Activated effector memory CD4-positive, alpha-beta T cell treated with anti-CD3 and anti-CD28 coated beads, Interleukin-2, amount 50 U/mL, for 16 hours (primary cell): ENCODE measurements at places on chromosomes 5 and 9.

GRCh38 chr5:96297867-96298266 lies 135.2 kb downstream of the PCSK1 start:
- DNase-seq = no peak

DNA sequence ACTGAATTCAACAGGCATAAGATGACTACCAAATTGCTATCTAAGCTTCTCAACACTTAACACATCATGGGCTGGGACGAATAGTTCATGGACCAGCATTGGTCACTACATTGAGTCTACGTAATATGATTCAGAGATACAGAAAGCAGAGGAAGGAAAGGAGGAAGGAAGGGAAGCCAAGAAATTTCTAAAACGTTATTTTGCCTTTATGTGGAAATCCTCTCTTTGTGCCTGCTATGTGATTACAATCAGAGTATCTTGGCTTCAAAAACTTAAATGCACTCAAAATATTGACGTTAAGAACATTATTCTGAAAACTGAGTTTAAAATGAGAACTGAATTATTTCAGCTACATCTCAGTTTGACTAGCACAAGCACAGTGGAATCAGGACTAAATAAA lies 88.1 kb upstream of the RETREG1 start:
- no peak for DNase-seq

- DNase-seq = no peak
Observed at GRCh38 chr5:76681287-76681686, 34.6 kb upstream of the F2R start.

DNA sequence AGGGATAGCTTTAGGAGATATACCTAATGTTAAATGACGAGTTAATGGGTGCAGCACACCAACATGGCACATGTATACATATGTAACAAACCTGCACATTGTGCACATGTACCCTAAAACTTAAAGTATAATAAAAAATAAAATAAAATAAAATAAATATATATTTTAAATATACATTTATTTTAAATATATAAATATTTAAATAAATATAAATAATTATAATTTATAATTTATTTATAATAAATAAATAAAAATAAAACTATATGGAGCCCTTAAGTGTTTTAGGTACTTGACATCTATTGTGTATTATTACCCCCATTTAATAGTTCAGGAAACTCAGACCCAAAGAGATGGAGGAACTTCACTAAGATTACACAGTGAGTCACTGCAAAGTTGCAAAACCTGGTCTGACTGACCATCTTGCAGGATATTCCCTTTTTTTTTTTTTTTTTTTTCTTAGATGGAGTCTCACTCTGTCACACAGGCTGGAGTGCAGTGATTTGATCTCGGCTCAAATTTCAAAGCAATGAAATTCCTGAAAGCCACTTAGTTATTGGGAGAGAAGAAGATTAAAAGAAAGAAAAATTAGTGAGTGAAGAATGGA lies 5.8 kb upstream of the C5orf52 start:
- DNase-seq = no peak

GRCh38 chr9:9750719-9751118 lies 862.1 kb downstream of the PTPRD start:
- DNase-seq = no peak

DNA sequence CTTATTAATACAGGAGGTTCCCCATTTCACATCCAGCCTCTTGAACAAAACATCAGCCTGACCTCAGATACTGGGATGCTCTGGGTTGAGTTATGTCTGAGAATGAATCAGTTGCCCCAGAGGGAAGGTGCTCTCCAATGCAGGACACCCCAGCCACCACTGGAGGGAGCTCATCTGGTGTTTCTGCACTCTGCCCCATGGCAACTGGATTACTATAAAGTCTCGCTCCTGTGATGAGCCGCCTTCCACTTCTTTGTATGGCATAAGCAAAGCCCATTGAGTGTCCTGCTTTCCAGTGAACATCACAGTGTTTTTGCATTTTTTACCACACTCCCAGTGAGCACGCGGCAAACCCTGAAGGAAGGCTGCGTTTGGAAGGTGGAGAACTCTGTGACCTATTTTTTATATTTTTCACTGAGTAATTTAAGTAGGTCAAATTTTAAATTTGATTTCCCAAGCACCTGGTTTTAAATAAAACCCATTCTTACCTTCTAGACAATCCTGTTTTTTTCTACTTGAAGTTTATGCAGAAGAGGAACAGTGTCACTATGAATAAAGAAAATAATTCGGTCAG lies 176.9 kb upstream of the WWC1 start:
- peak; percentile 66 for DNase-seq

- no peak for DNase-seq
Observed at GRCh38 chr9:122336866-122337555, 33.8 kb upstream of the PTGS1 start.

GRCh38 chr5:97229196-97229595 lies 46.1 kb upstream of the RIOK2 start:
- DNase-seq = no peak

DNA sequence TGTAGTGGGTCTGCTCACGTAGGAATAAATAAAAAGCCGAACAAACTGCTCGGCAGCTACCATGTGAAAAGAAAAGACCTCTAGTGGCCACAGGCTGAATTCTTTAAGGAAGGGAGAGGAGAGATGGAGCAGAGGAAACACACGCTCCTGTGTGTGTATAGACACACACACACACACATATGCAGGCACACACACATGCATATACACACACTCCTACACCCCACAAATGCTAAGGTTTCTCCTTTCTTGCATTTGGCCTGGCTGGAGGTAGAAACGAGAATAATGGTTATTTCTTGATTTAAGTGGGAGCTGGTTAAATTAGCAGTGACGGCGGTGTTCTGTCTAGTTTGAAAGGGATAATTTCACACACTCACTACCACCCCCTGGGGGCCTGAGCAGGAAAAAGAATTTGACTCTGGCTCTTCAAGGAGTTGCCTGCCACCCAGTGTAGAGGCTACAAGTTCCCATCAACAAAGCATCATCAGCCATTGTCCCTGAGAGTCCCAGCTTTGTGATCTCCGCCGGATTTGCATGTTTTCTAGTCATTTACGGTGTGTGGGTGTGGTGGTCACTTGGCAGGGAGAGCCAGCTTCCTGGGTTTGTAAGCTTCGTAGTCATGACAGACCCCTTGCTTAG lies at the start of gene INSYN2B:
Gene INSYN2B (minus strand): TSS at position 78 of the 636 bp plus-strand sequence. CDS start 96,597 bp downstream, outside the sequence.
- DNase-seq = no peak

- no peak for DNase-seq
Observed at GRCh38 chr9:35134920-35135319, 19.3 kb upstream of the ATOSB start.

- DNase-seq = no peak
Observed at GRCh38 chr9:112863214-112863613, 27.5 kb downstream of the SLC46A2 start.

- no peak for DNase-seq
Observed at GRCh38 chr5:172641359-172642050, 442 bp downstream of the NEURL1B start.

DNA sequence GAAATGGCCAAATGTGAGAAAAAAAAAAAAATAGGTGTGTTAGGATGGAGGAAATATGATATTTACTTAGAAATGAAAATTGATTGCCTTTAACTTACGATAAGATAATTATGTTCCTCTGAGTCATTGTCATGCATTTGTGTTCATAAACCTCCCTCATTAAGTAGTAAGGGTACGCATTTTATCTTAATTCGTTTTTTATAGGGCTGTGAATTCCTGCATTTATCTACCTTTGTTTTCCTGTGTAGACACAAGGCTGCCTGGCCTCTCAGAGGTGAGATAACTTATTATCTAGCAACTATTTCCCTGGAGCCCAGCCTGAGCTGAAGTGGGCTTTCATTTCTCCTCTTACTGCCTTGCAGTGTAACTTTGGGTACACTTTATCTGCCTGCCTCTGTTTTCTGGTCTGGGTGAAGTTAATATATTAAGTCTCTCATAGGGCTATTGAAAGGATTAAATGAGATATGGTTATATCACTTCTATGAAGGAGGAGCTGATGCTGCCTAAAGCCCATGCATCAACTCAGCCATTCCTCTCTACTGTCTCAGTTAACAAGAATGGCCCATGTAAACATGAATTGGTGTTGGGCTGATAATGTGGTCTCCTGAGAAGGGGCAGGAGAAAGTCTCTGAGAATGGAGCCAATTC lies 103.8 kb upstream of the KLF4 start:
- DNase-seq = no peak

DNA sequence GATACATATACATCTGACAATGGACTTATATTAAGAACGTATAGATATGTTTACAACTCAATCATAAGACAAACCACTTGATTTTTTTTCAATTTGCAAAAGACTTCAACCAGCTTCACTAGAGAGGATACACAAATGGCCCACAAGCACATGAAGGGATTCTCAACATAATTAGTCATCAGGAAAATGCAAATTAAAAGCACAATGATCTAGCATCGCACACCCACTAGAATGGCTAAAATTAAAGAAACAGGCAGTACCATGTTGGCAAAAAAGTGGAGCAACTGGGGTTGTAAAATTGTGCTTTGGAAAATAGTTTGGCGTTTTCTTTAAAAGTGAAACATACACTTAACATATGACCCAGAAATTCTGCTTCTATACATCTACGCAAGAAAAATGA lies 80.0 kb upstream of the TRIO start:
- DNase-seq = no peak

GRCh38 chr9:116189683-116190082 lies 36.1 kb downstream of the PAPPA start:
- DNase-seq = no peak

DNA sequence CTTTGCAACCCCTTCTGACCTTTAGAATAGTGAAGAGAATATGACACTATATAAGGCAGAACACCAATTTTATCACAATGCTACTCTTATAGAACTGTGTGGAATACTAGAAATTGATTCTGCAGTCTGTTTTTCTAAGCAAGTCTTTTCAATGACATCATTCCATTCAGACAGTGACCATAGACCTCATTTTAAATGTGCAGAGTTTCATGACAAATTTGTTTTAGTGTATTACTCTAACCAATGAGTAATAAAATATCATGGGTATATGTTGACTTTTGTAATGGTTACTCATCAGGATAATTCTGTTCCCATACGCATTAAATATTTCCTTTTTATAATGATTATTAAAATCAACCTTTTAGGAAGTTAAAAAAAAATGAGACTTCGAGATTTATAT lies 219.9 kb downstream of the COX7C start:
- no peak for DNase-seq

DNA sequence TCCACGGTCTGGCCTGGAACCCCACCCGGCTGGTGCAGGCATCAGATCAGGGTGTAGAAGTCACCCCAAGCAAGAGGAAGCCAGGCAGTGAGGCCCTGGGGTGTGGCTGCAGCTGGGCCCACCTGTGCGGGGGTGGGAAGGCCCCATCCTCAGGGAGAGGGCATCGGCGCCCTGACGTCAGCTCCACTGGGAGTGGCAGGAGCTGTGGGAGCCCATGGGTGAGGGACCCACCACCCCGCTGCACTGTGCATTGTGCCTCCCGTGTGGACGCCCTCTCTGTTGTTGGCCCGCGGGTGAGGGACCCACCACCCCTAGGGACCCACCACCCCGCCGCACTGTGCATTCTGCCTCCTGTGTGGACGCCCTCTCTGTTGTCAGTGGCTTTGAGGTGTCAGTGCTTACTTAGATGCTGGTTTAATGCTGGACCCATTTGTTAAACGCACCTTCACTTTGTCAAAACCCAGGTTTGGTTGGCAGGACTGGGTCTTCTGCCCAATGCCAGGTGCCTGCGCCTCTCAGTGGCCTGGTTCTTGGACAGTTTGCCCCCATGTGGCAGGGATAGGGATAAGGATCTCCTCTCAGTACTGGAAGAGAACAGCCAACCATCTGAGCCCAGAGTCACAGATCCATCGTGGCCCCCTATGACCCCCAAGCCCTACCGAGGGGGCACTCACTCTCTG lies 6.9 kb upstream of the EXOC3 start:
- peak; percentile 62 for DNase-seq

DNA sequence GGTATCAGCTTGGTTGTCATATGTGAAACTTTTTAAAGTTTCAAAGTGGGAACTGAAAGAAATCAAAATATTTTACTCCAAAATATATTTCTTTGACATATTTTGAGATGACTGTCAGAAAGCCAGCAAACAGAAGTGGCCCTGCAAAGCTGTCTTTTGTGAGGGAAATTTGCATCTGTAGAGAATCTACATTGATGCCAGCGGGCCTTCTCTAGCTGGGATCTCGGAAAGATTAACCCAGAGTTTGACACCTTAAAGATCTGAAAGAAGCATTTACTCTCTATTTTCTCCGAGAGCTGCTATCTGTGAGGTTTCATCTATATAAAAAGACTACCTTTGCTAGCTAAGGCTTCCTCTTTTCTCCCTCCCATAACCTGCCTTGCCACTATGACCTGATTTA lies 303.6 kb downstream of the FBXL17 start:
- no peak for DNase-seq

- DNase-seq = no peak
Observed at GRCh38 chr5:125057912-125058826, 311.7 kb upstream of the ZNF608 start.

GRCh38 chr9:35306283-35306682 lies 144.5 kb downstream of the UNC13B start:
- DNase-seq = no peak

DNA sequence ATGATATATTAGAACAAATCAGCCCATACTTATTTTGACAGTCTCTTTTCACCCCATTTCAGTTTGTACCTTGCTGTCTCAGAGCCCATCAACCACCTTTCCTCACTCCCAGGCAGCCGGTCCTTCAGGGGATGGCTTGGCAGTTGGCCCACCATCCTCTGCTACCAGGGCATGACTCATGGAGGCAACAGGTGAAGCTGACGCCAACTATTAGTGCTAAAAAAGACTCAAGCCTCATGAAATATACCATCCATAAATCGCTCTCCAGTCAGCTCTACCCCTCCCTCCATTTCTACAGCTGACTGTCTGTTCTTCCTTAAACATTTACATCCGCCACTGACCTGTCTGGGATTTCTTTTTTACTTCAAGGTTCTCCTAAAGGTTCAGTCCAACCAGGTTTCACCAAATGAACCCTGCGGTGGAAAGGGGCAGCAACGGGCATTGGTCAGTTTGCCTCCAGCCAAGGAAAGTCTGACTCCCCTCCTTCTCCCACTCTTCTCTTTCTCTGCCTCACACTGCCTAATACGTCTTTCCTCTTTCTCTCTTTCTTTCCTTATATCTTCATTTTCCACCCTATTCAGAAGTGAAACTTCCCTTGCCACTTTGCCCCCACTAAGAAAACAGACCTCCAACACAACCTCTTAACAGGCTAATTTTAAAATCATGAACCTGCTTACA lies 439.1 kb downstream of the RAB3C start:
- no peak for DNase-seq

GRCh38 chr5:111498346-111498745 lies 14.0 kb downstream of the STARD4 start:
- DNase-seq = no peak

DNA sequence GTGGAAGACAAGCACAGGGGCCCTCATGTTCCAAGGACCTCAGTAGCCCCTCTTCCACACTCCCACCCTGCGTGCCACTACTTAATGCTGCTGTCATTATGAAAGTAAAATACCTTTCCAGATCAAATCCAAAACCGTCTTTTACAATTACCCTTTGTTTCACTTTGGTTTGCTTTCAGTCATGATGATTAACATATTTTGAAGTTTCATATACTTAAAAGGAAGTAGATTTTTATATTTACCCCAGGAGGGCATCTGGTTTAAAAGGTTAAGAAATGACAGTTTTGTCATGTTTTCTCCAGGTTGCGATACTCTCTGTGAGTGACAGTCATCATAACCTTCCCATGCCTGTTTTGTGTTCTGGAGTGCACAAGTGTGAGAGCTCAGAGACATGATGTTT lies 13.5 kb upstream of the MAP1B start:
- DNase-seq = no peak
